Activated T-cell treated with anti-CD3 and anti-CD28 coated beads for 1 hour (primary cell): ENCODE measurements at places on chromosomes 3 and 15.

- no peak for DNase-seq
Observed at GRCh38 chr15:57307527-57308169, 68.7 kb upstream of the CGNL1 start.

GRCh38 chr15:39530480-39531342 lies 50.2 kb upstream of the THBS1 start:
- no peak for DNase-seq

DNA sequence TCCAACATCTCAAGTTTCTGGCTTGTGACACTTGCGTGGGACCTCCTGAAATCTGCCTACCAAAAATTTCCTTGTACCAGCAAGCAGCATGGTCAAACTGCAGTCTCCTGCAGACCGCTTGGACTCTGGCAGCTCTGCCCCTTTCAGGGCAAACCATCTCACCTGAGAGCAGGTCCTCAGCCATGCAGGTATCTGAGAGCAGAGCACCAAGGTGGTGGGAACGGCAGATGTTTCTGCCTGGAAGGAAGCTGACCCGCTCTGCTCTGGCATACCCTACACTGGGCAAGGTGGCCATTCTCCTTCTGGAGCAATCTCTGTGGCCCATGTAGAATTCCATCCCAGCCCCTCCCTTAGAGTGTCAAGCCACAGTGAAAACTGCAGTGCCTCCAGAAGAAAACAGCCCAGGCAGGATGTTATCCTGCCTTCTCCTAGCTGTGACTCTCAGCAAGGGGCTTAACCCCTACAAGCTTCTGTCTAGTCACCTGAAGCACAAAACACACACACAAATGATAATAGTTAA lies 21.6 kb downstream of the MESD start:
- DNase-seq = no peak

- no peak for DNase-seq
Observed at GRCh38 chr15:41377978-41378377, 24.3 kb downstream of the NDUFAF1 start.

DNA sequence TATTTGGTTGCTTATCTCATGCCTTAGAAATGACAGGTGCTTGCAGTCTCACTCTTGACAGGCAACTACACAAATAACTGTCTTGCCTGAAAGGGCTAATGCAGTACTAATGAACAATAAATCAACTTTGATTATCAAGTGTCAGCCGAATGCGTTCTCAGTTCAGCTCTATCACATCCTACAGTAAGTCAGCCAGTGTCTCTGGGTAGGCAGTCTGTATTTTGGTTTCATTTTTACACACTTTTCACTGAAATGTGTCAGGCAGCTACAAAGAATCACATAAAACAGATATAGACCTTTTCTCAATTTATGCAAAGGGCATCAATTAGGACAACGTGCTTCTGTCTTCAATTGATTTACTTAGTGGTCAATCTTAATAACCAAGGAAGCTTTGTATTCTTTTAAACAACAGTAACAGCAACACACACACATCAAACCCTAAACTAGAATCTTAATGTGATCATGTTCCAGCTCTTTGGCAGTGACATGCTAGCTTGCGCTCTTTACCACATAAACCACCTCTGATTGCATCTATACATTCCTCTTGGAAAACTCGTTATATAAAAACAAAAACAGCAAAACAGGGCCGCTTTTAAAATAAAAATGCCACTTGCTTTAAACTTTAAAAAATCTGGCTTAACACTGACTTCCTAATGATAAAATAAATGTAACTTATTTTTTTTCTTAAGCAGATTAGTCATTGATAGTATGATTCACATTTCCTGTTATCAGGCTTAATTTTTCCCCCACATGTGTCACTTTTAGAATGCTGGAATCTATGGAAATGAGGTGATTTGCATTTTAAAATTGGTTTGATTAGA lies 520.4 kb downstream of the FOXP1 start:
- DNase-seq = no peak

DNA sequence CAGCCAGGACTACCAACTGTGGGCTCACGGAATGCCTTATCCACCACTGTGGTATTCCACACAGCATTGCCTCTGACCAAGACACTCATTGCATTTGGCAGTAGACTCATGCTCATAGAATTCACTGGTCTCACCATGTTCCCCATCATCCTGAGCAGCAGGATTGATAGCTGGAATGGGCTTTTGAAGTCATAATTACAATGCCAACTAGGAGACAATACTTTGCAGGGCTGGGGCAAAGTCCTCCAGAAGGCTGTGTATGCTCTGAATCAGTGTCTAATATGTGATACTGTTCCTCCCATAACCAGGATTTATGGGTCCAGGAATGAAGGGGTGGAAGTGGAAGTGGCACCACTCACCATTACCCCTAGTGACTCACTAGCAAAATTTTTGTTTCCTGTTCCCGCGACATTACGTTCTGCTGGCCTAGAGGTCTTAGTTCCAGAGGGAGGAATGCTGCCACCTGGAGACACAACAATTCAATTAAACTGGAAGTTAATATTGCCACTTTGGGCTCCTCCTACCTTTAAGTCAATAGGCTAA lies 58.6 kb upstream of the CCDC80 start:
- DNase-seq = no peak

DNA sequence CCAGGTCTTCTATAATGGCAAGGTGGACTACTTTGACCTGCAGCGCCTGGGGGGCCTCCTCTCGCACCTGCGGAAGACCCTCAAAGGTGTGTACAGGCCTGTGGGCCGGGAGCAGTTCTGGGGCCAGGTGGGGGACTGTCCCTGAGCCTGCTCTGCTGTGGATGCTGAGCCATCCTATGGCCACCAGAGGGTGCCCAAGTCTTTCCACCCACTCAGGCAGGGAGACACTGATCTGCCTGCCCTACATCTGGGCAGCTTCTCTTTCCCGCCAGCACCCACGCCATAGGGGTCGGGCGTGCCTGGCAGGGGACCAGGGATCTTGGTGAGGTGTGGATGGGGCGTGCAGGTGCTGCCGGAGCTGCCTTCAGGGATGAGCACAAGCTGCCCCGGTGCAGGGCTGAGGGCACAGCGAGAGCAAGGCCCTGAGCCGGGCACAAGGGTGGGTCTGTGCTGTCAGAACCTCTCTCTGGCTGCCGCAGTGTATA lies 14.1 kb downstream of the RNF123 start:
- DNase-seq = peak; percentile 49

- DNase-seq = no peak
Observed at GRCh38 chr3:140056047-140056446, 121.1 kb downstream of the CLSTN2 start.

DNA sequence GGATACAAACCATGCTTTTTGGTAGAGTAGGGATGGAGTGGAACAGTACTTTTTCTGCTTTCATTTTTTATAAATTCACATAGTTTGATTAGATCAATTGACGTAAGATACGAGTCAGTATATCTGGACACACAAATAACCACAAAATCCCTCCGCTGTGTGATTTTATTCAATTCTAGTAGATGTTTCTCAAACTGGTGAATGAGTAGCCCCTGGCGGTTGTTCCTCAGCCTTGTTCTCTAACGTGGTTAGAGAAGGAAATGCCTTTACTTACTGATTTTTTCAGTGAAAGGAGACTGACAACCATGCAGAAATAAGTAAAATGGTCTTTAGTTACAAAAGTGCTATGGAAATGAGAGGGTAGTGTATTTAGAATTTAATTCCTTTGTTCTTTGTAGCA lies 161.0 kb downstream of the TCF12 start:
- no peak for DNase-seq
